Thoracic aorta (tissue), 2 donors: ENCODE measurements at places on chromosomes 13 and 19. TPM values are rescaled to one million over a fixed set of nuclear protein-coding genes. Genes with fewer than 3 reads are reported as not detected.

DNA sequence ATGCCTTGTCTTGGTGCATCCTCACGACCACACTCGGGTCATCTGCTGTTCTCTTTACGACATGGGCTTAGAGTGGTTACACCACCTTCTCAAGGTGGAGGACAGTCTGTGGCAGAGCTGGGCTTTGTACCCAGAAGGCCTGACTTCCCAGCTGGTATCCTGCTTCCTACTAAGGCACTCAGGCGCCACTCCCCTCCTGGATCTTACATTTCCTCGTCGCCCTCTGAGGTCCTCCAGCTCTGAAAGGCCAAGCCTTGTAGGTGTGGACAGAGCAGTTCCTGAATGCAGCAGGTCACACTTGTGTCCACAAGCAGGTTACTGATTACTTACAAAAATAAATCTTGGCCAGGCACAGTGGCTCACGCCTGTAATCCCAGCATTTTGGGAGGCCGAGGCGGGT is 11.9 kb downstream of the SYCE2 start:
- H3K4me3 ChIP-seq = no peak overlapping the region
- DNase-seq = no peak
- H3K36me3 ChIP-seq = no peaks in the 10 kb centered on the region
- no peaks in the 10 kb centered on the region for H3K27me3 ChIP-seq
- H3K27ac ChIP-seq = no peak overlapping the region

DNA sequence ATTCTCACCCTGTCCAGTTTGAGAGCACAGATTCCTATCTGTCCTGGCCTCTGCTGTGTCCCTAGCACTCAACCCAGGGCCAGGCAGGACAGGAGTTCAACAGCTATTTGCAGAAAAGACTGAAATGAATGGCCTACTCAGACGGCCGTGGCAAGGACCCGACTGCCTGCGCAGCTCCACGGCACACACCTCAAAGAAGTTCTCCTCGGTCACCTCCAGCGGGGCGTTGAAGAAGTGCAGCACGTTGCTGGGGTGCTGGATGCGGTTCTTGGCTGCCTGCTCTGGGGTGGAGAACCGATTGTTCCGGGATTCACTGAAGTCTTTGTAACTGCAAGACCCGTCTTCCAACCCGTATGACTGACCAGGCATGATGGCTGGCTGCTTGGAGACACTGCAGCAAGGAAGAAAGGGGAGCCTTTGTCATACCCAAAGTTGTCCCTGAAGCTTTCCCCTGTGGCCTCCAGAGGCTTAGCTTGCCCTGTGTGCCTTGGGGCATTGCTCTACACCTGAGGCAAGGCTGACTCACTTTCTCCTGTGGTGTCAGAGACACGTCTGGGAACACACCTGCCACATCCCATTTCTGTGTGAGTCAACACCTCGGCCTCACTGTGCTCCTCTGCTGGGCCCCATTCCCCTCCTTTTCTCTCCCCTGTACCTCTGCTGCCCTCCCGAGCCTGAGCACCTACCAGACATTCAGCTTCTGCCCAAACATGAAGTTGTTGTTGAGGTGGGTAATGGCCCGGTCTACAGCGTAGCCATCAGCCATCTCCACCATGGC is 6.8 kb upstream of the ECH1 start:
- no peak for DNase-seq
- no peak overlapping the region for H3K4me3 ChIP-seq
- no peak overlapping the region for H3K27ac ChIP-seq
- H3K27me3 ChIP-seq = no peaks in the 10 kb centered on the region

DNA sequence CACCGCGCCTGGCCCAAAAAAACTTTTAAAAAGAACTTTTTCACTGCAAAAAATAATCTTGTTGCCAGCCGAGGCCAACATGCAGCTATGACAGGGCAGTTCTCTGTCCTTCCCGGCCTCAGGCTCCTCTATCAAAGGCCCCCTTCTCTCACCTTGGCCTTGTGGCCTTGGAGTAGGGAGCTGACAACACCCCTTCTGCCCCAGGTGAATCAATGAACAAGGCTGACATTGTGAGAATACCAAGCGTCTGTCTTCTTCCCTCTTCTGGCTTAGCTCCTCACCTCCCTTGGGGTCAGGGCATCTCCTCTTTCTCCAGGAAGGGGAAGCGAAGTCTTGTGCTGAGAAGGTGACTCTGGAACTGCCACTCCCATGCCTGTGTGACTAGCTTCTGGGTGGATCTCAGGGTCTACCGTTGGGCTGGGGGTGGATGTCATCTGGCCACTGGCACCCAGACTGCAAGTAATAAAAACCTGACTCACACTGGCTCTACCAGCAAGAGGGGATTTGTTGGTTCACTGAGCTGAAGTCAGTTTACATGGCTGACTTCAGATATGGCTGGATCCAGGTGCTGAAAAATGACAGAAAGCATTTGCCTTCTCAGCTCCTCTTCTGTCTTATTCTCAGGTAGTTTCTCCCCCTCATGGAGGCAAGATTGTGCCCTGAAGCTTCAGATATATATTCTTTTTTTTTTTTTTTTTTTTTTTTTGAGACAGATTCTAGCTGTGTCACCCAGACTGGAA is 6.3 kb downstream of the C19orf38 start:
- H3K27ac ChIP-seq = no peak overlapping the region
- H3K27me3 ChIP-seq = no peaks in the 10 kb centered on the region
- H3K4me1 ChIP-seq = no peaks in the 10 kb centered on the region
- DNase-seq = no peak

- no peaks in the 10 kb centered on the region for H3K36me3 ChIP-seq
- H3K27ac ChIP-seq = no peak overlapping the region
- no peaks in the 10 kb centered on the region for H3K27me3 ChIP-seq
- no peak overlapping the region for H3K4me3 ChIP-seq
Observed at GRCh38 chr13:75960538-75960994, 324.4 kb downstream of the LMO7 start.

GRCh38 chr13:58666331-58666730 is 1034.8 kb downstream of the PCDH17 start:
- no peaks in the 10 kb centered on the region for H3K36me3 ChIP-seq
- no peak for DNase-seq
- no peaks in the 10 kb centered on the region for H3K27me3 ChIP-seq

DNA sequence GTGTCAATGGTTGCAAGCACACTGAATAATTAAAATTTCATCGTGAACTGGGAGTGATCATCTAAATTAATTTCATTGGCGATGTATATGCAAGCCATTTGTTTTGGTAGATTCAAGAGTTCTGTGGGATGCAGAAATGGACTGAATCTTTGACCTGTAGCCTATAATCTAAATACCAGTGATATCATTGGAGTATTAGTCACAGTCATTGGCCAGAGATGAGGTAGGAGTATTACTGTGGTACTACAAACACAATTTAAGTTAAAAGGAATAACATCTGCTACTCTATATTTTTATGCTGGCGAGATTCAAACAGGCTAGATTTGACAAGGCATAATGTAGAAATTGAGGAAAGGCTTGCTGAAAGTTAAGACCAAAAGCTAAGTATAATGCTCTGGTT is 14.0 kb downstream of the FRY start:
- H3K4me1 ChIP-seq = peaks cover 4% of the 10 kb centered on the region
- no peak for DNase-seq
- H3K36me3 ChIP-seq = no peaks in the 10 kb centered on the region
- H3K27ac ChIP-seq = no peak overlapping the region
- no peak overlapping the region for H3K4me3 ChIP-seq
- H3K27me3 ChIP-seq = no peaks in the 10 kb centered on the region

The ATXN8OS gene
- total RNA-seq = not detected

The APLP1 gene
- 28.1 TPM for total RNA-seq

The TMEM59L gene
- total RNA-seq = 6.5 TPM
